ENCODE measurements at places on chromosomes 13 and 19. TPM values are rescaled to one million over a fixed set of nuclear protein-coding genes. Genes with fewer than 3 reads are reported as not detected.

The F2RL3 gene
- not detected for polyA plus RNA-seq

The ZNF544 gene
- 13.1 TPM for polyA plus RNA-seq

The RGS9BP gene
- 0.01 TPM for polyA plus RNA-seq

The FLT3 gene
- polyA plus RNA-seq, result not detected

The NLRP7 gene
- polyA plus RNA-seq, result not detected

The BIVM gene
- 10.4 TPM for polyA plus RNA-seq

The CEACAM7 gene
- polyA plus RNA-seq, result not detected

The LRRC63 gene
- polyA plus RNA-seq, result not detected

The ZNF208 gene
- not detected for polyA plus RNA-seq

The LILRB1 gene
- not detected for polyA plus RNA-seq

The ATP8B3 gene
- polyA plus RNA-seq, result 5.8 TPM

The RAB3A gene
- polyA plus RNA-seq, result 0.98 TPM

The ZNF497 gene
- 1.5 TPM for polyA plus RNA-seq

The GSX1 gene
- polyA plus RNA-seq, result not detected

The TSEN34 gene
- polyA plus RNA-seq, result 55.1 TPM

The B3GNT8 gene
- polyA plus RNA-seq, result 0.44 TPM

The LYPD3 gene
- polyA plus RNA-seq, result 2.6 TPM

The ZSCAN1 gene
- polyA plus RNA-seq, result not detected

The ZNF525 gene
- 2.8 TPM for polyA plus RNA-seq

The ZNF837 gene
- 0.69 TPM for polyA plus RNA-seq

The KCTD4 gene
- polyA plus RNA-seq, result not detected

The ANGPTL8 gene
- polyA plus RNA-seq, result 243 TPM

The APOC1 gene
- polyA plus RNA-seq, result 1,480 TPM

The IQCN gene
- 0.18 TPM for polyA plus RNA-seq

The ICAM4 gene
- polyA plus RNA-seq, result 4.0 TPM

The PSG2 gene
- polyA plus RNA-seq, result not detected

The KIR2DL3 gene
- not detected for polyA plus RNA-seq

The DNAJC15 gene
- polyA plus RNA-seq, result 31.9 TPM

The CPB2 gene
- 125 TPM for polyA plus RNA-seq

The MYO1F gene
- polyA plus RNA-seq, result 0.13 TPM

The PABPC3 gene
- polyA plus RNA-seq, result 0.09 TPM

The SOHLH2 gene
- not detected for polyA plus RNA-seq

The ZNF99 gene
- not detected for polyA plus RNA-seq

The CYP4F11 gene
- polyA plus RNA-seq, result 8.2 TPM

The MEF2B gene
- 2.3 TPM for polyA plus RNA-seq

The INSL3 gene
- polyA plus RNA-seq, result 0.30 TPM

The IGFL1 gene
- polyA plus RNA-seq, result not detected

The PRKD2 gene
- 9.2 TPM for polyA plus RNA-seq
